Naive thymus-derived CD4-positive, alpha-beta T cell (primary cell): ENCODE measurements at places on chromosomes 7 and 10.

DNA sequence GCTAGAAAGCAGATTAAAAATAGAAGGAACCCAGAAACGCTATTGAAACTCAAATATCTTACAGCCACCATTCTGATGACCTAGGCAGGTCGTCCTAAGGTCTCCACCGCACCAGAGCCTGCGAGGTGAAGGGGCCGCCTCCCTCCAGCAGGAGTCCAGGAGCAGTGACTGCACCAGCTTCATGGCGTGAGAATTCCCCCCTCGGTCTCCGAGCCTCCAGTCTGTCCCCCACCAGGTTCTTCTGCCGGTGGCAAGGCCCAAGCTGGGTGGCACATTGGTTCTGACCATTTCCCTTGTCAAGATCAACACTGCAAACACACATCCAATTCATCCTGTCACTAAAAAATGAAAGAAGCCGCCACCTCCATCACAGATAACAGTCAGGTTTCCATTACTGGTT lies 98.7 kb downstream of the DIP2C start:
- no peak for DNase-seq

DNA sequence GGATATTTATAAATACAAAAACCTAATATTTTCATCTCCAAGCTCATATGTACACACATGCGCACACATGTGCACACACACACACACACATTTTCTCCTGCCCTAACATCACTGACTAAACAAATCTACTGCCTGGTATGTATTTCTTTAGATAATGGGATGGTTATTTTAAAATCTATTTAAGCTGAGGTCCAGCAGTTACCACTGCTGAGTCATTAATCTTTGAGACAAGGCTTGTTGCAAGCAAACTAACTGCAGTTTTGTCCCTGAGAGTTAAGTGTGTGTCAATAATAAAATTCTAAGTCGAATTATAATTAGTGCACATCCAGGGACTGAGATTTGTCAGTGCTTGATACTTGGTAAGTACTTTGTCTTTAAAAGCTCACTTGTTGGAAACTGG lies 135.1 kb downstream of the VPS50 start:
- DNase-seq, result no peak

DNA sequence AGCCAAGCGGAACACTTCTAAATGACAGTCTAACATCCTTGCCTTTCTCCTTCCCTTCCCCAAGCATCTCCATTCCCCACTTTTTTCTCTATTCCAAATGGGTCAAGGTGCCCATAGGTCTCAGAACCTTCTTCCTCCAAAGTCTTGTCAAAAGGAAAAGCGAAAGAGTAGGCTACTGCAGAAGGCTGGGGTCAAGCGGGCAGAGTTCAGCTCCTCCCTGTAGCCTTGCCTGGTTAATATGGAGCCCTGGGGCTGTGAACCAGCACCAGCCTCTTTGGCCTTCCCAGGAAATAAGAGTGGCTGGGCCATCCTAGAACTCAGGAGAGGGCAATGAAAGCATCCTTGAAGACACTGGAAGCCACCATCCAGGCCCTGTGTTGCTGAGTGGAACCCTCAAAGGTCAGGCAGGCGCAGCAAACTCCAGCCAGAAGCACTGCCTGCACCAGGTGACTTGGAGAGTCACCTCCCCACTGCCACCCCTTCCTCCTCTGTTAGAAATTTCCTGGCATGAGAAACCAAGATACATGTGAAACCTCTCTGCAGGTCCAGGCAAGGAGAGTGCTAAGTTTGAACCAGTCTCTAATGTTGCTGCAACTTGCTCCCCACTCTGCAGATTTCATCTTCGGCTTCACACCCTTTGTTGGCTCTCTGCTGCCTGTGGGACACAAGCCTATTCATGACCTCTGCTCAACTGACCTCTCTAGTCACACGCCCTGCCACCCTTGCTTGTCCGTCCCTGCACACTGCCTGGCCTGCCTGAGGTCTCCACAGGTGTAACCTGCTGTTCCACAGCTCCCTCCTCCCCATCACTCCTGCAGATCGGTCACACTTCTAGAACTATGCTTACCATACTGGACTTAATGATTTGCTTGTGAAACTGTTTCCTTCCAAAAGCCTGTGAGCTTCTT lies 74.9 kb downstream of the SH3PXD2A start:
- DNase-seq, result no peak

GRCh38 chr7:95434557-95435421 lies at the start of gene PON2:
TSS of gene PON2 (minus strand) at chr7:95435028. CDS start at chr7:95434951, 77 bp downstream.
- DNase-seq, result peak; percentile 41

DNA sequence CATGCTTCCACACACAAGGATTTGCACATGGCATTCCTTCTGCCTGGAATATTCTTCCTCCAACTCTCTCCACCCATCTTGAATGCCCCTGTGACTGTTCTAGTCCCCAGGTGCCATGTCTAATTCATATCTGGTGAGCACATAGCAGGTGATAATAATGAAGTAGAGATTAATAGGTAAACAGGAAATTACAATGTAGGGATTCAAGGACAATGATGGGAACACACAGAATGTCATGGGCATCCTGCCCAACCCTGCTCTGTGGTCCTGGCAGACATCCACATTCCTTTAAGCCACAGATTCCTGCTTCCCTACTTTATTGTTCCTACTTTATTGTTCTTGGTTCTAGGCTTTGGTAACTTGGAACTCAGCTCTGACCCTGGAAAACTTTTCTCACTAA lies 115.8 kb downstream of the THSD7A start:
- no peak for DNase-seq

GRCh38 chr10:17348501-17349349 lies 105.7 kb downstream of the ST8SIA6 start:
- DNase-seq, result no peak

DNA sequence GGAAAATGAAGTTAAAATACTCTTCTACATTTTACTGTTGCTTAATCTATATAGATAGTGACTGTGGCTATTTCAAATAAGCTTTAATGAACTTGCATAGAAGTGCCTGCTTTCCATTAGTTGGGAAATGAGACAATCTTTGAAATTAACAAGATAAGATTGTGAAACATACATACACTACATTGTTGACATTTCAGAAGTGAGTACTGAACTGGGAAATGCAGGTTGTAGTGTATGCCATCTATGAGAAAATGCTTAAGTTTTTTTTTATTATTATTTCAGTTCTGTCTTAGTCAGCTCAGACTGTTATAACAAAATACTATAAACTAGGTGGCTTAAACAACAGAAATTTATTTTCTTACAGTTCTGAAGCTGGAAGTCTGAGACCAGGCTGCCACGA lies 49.6 kb upstream of the CSTF2T start:
- no peak for DNase-seq

- no peak for DNase-seq
Observed at GRCh38 chr7:97357459-97357858, 240.0 kb downstream of the SDHAF3 start.

DNA sequence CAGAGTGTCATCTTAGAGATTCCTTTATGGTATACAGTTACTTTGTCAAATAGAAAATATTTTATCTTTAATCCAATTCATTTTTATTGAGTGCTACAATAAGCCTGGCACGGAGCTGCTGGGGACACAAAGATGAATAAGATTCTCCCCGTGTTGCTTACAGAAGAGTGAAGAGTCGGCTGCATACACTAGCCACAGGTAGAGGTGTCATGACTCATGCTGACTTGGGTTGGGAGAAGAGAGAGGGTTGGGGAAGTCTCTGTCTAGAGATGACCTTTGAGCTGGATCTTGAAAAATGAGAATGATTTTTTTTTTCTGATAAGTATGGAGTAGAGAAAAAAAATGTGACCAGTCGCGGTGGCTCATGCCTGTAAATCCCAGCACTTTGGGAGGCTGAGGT lies 289.9 kb upstream of the CELF2 start:
- DNase-seq, result no peak

DNA sequence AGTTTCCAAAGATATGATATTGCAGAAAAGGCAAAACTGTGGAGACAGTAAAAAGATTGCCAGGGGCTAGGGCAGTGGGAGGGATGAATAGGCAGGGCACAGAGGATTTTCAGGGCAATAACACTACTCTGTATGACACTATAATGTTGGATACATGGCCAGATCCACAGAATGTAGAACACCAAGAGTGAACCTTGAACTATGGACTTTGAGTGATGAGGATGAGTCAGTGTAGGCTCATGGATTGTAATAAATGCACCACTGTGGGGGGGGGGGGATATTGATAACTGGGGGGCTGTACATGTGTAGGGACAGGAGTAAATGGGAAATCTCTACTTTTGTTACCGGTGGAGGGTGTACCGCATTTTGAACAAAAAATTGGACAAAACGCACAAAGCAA lies 77.4 kb downstream of the ALOX5 start:
- DNase-seq, result no peak

DNA sequence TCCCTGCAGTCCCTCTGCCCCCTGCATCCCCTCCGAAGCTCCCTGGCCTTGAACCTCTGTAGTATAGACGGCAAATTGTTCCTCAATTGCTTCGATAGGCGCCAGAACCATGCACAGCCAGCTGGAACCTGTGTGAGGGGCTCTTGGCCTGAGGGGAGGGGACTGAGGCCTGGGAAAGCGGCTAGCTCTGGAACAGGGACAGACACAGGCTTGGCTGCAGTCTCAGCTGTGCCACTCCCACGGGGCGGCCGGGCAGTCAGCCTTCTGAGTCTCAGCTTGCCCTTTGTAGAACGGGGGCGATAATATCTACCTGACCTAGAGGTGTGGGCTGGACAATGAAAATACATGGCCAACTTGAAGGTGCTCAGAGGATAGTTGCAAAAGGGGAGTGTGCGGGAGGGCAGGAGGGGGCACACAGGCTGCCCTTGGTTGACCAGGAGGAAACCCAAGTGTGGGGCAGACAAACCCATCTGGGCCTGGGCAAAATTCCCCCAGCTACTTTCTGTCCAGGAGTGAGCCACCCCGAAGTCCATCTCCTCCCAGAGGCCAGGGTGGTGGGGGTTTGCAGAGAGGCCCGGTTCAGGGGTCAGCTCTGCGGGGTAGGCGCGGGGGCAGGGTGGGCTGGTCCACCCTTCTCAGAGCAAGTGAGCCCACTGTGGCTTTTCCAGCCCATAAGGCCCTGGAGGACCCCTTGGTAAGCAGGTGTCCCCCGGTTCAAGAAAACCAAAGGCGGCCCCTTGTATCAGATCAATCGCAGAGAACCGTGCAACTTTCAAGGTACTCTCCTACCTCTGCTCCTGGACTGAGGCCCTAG lies 4.6 kb downstream of the CRYGN start:
- DNase-seq, result no peak

- DNase-seq, result no peak
Observed at GRCh38 chr7:115971506-115971905, 59.1 kb downstream of the TFEC start.

GRCh38 chr10:123563994-123564393 lies 102.2 kb upstream of the GPR26 start:
- no peak for DNase-seq

DNA sequence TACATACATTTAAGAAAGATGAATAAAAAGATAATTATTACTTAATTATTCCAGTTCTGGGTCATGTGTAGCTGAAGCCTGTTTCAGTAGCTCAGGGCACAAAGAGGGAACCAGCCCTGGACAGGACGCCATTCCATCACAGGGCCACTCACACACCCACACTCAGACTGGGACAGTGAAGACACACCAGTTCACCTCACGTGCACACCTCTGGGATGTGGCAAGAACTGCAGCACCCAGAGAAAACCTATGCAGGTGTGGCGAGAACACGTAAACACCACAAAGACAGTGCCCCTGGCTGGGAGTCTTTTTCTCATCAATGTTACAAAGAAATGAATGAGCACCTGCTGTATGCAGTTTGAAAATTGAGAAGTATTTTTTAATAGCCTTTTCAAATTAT lies 1.6 kb upstream of the IDI1 start:
- DNase-seq, result peak; percentile 50

GRCh38 chr10:133342942-133343341 lies 4.2 kb upstream of the PRAP1 start:
- DNase-seq, result no peak

- DNase-seq, result no peak
Observed at GRCh38 chr7:102277901-102278300, 8.8 kb upstream of the SH2B2 start.

DNA sequence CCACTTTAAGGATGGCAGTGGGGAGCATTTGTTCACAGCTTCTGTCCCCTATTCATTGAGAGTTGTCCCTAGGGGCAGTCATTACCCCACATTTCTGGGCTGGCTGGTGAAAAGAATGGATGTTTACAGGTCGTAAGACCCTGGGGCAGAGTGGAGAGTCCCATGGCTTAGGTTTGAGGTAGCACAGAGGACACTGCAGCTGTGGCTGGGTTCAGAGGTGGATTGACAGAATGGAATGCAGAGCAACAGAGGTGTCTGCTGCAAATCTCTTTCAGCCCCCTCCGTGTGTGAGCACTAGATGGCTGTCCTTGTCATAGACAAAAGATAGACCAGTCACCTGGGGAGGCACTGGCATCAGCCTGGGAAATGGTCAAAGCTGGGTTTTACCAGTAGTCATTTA lies 141.9 kb downstream of the CACNB2 start:
- no peak for DNase-seq

- DNase-seq, result no peak
Observed at GRCh38 chr10:78543749-78544362, 510.2 kb downstream of the RPS24 start.

DNA sequence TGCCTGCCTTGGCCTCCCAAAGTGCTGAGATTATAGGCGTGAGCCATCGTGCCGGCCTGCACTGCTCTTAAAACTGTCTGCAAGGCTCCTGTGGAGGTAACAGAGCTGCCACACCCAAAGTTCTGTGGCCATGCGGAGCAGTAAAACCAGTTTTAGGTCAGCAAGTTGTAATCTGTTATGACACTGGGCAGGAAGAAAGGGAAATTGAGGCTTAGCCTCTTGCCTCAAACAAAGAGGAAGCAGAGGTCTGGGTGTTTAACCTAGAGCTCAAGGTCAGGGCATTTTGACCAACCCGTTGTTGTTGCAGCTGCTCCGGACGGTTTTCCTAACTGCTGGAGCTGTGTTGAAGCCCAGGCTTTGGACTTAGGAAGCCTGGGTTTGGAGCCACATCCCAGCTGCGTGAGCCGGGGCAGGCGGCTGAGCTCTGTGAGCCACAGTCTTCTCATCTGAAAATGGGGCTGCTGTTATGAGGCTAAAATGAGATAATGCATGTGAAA lies 7.4 kb upstream of the RRP12 start:
- DNase-seq, result no peak

DNA sequence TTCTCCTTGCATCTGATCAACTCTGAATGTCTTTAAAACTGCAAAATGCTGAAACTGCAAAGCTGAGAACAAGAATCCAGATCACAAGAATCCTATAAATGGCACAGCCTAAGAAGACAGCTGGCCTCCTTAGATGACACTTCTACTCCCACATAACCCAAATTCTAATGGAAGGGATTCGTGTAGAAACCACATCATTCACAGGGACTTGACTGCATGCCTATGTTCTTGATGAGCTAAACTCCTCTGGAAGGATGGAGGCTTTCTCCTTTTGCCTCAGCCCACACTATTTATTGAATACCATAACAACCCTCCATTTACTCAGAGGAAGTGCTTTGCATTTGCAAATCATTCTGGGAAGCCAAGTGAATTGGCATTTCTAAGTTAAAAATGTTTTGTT lies 252.5 kb upstream of the VWC2 start:
- no peak for DNase-seq

GRCh38 chr10:94069884-94070283 lies 76.2 kb downstream of the PLCE1 start:
- DNase-seq, result no peak
